ENCODE measurements at places on chromosomes 12 and 14.

- DNase-seq, result no peak
Observed at GRCh38 chr12:2739832-2740641, 54.7 kb upstream of the FKBP4 start.

GRCh38 chr12:42957561-42958290 lies 368.2 kb upstream of the PRICKLE1 start:
- no peak for DNase-seq

GRCh38 chr14:63891148-63891975 lies 38.6 kb downstream of the SYNE2 start:
- no peak for DNase-seq

- DNase-seq, result no peak
Observed at GRCh38 chr12:133046698-133047097, 9.4 kb downstream of the ZNF84 start.

DNA sequence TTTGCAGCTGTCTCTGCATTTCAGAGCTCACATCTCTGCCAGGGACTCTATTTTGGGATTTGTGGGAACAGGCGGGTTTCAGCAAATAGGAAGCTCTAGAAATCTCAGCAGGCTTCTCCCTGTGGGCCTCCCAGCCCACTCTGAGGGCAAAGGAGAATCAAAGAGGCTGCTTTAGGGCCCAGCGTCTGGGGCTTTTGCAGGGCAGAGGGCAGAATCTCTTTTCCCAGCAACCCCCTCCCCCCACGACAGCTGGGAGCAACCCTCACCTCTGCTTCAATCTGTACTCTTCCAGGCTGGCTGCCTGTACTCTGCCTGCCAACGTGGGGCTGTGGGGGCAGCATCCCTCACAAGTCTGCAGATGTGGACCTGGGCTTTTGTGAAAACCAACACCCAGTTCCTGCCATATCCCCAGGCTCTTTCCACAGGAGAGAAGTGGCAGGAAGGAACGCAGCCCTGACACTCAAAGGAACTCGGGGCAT lies 529.6 kb upstream of the TBX3 start:
- no peak for DNase-seq

Measured in NCI-H1417 treated with DMSO at 0.1 percent for 48 hours (cell line).